ENCODE measurements at places on chromosomes 2 and 18.

- no peak for DNase-seq
Observed at GRCh38 chr2:5074733-5075132, 617.5 kb upstream of the SOX11 start.

- DNase-seq, result no peak
Observed at GRCh38 chr2:100643906-100644501, 81.2 kb downstream of the PDCL3 start.

GRCh38 chr2:240581811-240582210 lies 4.7 kb upstream of the CAPN10 start:
- DNase-seq, result no peak

GRCh38 chr2:213016166-213016983 lies 135.0 kb downstream of the IKZF2 start:
- DNase-seq, result no peak

GRCh38 chr18:703213-703967 lies 9.0 kb downstream of the ENOSF1 start:
- DNase-seq, result no peak

GRCh38 chr2:188280811-188281222 lies 10.9 kb upstream of the GULP1 start:
- no peak for DNase-seq

- no peak for DNase-seq
Observed at GRCh38 chr2:25286025-25286400, 55.7 kb downstream of the DNMT3A start.

GRCh38 chr2:109126501-109126860 lies 2.5 kb upstream of the SH3RF3 start:
- no peak for DNase-seq

- no peak for DNase-seq
Observed at GRCh38 chr2:201450954-201451291, 335 bp downstream of the TRAK2 start.

DNA sequence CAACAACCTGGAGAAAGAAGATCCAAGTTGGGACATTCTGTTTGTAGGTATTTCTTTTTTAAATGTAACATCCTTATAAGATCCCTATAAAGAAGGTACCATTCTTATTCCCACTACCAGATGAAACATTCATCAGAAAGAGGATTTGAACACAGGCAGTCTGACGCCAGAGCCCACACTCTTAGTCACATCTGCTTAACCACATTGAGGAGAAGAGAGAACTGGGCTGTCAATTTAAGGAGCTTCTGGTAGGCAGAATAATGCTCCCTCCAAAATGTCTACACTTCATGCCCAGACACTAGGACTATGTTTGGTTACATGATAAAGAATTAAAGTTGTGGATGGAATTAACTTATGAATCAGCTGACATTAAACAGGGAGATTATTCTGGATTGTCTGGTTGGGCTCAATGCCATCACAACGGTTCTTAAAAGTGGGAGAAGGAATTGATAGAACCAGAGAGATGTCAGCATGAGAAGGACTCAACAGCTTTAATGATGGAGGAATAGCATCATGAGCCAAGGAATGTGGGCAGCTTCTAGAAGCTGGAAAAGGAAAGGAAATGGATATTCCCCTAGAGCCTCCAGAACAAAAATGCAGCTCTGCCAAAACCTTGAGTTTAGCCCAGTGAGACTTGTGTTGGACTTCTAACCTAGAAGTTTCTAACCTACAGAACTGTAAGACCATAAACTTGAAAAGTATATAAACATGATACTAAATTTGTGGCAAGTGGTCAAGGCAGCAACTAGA lies 82.2 kb downstream of the KLF7 start:
- DNase-seq, result no peak

DNA sequence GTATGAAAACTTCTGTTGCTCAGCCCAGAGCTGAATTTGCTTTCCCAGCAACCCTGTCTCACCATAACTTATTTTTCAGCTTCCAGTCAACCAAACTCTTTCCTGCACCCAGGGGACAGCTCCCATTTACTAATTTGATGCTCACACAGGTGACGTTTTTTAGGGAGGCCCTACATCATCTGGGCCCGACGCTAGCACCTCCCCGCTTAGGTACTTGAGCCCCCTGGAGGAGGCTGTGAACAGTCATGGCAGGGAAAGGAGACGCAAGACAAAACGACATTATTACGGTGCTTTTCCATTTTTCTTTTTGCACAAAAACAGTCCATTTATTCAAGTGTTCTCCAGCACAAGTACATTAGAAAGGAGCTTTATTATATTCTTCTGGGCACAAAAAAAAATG lies 59.2 kb upstream of the POMC start:
- DNase-seq, result no peak

- DNase-seq, result no peak
Observed at GRCh38 chr18:4284528-4284927, 170.6 kb downstream of the DLGAP1 start.

DNA sequence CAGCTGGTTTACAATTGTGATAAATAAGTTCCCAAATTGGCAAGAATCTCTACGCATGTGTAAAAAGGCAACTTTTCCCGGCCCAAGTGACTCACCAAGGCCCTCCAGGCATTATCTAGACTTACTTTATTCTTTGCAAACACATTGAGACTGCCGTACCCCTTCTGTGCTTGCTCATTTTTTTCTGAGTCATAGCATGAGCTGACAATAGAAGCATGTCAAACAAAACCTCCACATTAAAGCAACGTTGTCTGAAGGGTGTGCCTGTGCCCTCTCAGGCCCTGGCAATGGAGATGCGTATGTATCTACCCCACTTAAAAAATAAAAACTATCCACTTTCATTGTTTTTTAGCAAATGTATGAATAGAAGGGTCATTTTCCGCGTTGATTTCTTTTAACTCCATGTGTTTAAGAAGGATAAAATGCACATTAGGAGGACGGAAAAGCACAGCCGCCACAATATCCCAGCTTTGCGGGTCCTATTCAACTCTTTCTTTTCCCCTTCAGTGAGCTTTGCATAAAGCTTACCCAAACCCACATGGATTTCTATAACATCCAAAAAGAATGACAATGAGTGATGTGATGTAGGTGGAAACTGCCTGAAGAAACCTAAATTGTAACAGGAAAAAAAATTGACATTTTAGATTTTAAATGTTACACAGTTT lies 298.2 kb downstream of the CDCA7 start:
- DNase-seq, result peak; percentile 36

DNA sequence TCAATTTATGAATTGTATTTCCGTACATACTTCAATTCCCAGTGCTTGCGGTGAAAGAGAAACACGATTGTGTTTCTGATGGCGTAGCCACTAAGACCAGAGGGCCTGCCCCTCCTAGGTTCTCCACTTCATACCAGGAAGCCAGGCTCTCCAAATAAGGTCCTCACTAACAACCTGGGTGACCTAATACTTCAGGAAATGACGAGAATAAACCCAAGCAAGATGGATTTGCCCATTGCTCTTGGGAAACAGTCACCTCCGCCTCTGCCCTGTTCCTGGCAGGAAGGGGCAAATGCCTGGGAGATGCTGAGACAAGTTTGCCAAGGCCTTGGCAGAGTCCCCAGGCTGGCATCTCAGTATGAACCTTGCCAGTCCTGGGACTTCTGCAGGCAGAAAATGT lies 41.8 kb downstream of the TTC32 start:
- no peak for DNase-seq

GRCh38 chr2:133586978-133587377 lies 18.7 kb upstream of the NCKAP5 start:
- DNase-seq, result no peak

GRCh38 chr2:175864137-175864850 lies 137.8 kb downstream of the LNPK start:
- no peak for DNase-seq

- DNase-seq, result no peak
Observed at GRCh38 chr2:119122663-119123062, 35.9 kb downstream of the C1QL2 start.

DNA sequence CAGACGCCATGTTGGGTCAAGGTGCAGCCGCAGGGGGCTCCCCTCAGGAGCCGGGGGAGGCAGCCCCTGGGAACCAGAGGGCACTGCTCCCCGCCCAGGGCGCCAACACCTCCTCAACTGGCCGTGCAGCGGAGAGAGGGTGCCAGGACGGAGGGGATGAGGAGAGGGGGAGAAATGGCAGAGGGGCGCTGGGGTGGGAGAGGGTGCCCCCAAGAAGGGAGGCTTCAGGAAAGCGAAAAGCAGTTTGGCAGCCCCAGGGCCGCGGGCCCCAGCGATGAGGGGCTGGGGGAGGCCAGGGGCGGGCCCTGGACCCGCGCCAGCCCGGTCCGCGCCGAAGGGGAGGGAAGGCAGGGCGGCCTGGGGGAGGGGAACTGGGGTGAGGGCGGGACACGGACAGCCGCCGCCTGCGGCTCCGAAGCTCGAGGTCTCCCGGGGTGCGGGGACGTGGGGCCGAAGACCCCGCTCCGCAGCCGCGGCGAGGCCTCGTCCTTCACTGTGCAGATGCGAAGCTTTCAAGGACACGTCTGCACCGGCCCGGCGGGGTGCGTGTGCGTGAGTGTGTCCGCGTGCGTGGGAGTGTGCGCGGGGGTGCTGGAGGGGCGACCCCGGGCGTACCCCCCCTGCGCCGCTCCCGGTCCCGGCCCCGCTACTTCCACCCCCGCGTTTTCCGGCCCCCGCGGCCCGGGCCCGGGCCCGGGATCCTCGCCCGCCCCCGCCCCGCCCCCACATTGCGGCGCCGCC lies 1.4 kb downstream of the DNMT3A start:
- DNase-seq, result no peak

DNA sequence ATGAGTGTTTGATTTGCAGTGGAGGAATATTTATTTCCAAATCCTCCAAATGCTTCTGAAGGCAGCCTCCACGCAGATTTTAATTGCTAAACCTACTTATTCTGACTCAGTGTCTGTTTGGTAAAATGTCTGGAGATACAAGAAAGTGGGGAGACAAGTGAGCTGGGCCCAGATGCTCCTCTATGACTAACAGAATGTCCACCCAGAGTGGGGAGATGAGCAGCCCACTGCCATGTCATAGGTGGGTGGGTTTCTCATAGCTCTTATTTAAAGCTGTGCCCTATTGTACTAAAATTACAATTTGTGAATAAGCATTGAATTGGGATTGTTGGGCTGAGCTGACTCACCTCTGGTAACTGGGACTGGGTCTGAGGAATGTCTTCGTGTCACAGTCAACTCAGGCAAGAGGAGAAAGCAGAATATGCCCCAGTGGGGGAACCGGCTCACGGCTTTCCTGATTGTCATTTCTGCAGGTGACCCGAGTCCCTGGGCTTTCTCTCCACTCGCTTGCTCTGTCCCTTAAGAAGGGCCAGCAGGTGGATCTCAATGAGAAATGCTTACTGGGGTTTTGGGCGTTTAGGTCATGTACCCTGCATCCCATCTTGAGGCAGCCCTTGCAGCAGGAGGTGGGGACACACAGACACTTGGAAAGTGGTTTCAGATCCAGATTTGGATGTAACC lies 116.3 kb upstream of the SPRED2 start:
- no peak for DNase-seq

DNA sequence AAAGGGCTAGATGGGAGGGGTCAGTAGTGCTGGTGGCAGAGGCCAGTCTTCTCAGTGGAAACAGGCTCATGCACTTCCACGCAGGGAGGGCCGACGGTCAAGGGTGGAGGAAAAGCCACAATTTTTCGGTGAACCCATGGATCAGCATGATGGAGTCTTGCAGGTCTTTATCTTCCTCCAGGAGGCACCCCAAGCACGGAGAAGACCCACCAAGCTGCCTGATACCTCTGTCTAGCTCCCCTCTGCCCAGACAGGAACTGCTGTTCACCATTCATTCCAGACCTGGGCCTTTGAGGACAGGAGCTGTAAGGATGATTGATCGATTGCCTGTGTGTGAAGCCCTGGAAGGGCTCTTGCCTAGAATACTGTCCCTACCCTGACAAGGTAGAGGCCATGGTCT lies 2.8 kb upstream of the LRRFIP1 start:
- no peak for DNase-seq

- DNase-seq, result no peak
Observed at GRCh38 chr18:63183952-63184770, 135.4 kb downstream of the BCL2 start.

- no peak for DNase-seq
Observed at GRCh38 chr18:77201506-77201905, 48.1 kb upstream of the GALR1 start.

- DNase-seq, result no peak
Observed at GRCh38 chr2:156379071-156379470, 46.5 kb upstream of the NR4A2 start.

GRCh38 chr2:51825823-51826222 lies 793.9 kb upstream of the NRXN1 start:
- no peak for DNase-seq

DNA sequence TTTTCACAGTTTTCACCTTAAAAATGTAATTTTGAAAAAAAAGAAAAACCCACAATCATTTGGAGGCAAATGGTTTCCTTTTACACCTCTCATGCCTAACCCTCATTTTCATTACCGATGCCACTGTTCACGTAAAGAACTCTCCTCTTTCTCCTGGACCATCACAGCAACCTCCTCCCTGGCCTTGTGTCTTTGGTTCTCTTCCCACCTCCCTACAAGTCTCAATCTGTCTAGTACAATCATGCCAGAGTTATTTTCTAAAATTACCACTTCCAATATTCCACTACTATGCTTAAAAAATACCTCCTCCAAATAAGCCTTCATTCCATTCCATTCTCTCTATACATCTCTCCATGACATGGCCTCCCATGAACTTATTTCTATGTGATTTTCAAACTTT lies 77.9 kb upstream of the RIT2 start:
- DNase-seq, result no peak

DNA sequence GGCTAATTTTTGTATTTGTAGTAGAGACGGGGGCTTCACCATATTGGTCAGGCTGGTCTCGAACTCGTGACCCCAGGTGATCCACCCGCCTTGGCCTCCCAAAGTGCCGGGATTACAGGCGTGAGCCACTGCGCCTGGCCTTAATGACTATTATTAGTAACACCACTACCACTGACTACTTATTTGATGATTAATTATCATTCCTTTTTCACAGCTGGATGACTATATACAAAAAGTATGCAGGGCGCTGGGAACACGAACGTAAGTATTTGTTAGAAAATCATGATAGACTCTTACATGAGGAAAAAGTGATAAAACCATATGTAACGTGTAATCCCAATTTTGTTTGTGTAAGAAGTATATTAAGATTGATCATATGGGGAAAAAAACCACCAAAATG lies 21.6 kb downstream of the DARS1 start:
- no peak for DNase-seq

DNA sequence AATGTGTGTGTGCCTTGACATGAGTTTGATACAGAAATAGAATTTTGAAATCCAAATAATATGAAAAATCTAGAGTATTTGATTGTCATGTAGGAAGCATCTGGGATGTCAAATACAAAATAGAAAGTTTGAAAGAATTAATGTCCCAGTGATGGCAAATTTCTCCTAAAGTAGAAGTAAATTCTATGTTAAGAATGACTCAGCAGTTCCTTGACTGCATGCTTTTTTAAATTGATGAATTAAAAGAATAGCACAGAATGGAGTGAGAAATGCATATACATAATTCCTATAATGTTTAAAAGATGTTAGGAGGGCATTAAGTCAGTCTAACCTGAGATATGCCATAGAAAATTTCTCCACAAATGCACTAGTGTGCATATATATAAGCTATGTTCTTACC lies 357.5 kb downstream of the TMEM182 start:
- DNase-seq, result no peak

DNA sequence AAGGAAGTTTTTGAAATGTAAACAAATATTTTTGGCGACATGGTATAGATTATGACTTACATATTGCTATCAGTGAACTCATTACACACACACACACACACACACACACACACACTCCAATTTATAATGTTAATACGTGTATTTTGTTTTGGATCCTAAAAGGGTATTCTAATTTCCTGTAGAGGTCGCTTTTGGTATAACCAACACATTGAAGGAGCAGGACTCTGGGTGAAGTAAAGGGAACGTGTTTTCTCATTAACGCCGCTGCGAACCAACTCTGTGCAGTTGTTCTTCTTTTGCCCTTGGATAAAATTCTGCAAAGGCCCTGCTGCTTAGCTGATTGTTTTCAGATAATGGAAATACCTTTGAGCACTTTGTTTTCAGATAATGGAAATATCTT lies 190.4 kb downstream of the PMAIP1 start:
- DNase-seq, result no peak

All from HEK293T (cell line).